ENCODE measurements at places on chromosomes 1 and 21.

- no peaks in the 10 kb centered on the region for H3K27me3 ChIP-seq
- peaks cover 29% of the 10 kb centered on the region for H3K36me3 ChIP-seq
- no peaks in the 10 kb centered on the region for H3K4me1 ChIP-seq
Measured at GRCh38 chr1:20903437-20903836, 116.3 kb upstream of the HP1BP3 start.

DNA sequence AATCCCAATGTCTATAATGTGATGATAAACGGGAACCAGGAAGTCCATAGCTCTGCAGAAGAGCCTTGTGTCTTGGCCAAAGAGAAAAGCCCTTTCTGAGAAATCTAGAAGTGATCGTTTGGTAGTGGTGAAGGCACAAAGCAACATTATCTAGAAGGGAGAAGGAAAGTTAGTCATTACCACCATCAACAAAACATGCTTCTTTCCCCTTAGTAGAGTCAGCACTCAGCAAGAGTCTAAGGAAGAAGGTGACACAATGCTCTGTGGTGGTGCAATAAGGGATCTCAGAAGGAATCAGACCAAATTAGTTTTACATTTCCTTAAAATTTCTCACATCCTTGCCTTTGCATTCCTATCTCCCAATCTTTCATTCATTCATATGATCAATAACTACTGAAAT, 134.4 kb upstream of the PRDX6 start:
- no peak overlapping the region for H3K27ac ChIP-seq
- H3K4me1 ChIP-seq = no peaks in the 10 kb centered on the region
- no peak overlapping the region for H3K4me3 ChIP-seq
- ATAC-seq = no peak
- no peaks in the 10 kb centered on the region for H3K27me3 ChIP-seq

- H3K36me3 ChIP-seq = no peaks in the 10 kb centered on the region
- H3K4me1 ChIP-seq = no peaks in the 10 kb centered on the region
- no peak for ATAC-seq
- no peak overlapping the region for H3K4me3 ChIP-seq
- H3K27ac ChIP-seq = no peak overlapping the region
Measured at GRCh38 chr1:50148142-50148923, 39.6 kb downstream of the ELAVL4 start.

GRCh38 chr1:107541412-107541811, 400.6 kb downstream of the NTNG1 start:
- no peak for ATAC-seq
- no peaks in the 10 kb centered on the region for H3K36me3 ChIP-seq
- no peak overlapping the region for H3K27ac ChIP-seq
- no peak overlapping the region for H3K4me3 ChIP-seq

- ATAC-seq = no peak
- no peak overlapping the region for H3K27ac ChIP-seq
- no peaks in the 10 kb centered on the region for H3K4me1 ChIP-seq
- no peak overlapping the region for H3K4me3 ChIP-seq
- peaks cover 31% of the 10 kb centered on the region for H3K27me3 ChIP-seq
Measured at GRCh38 chr1:30145723-30146303, 577.6 kb downstream of the MATN1 start.

GRCh38 chr1:182185842-182186756, 124.6 kb upstream of the ZNF648 start:
- H3K4me3 ChIP-seq = no peak overlapping the region
- no peak for ATAC-seq
- H3K36me3 ChIP-seq = no peaks in the 10 kb centered on the region
- no peak overlapping the region for H3K27ac ChIP-seq

DNA sequence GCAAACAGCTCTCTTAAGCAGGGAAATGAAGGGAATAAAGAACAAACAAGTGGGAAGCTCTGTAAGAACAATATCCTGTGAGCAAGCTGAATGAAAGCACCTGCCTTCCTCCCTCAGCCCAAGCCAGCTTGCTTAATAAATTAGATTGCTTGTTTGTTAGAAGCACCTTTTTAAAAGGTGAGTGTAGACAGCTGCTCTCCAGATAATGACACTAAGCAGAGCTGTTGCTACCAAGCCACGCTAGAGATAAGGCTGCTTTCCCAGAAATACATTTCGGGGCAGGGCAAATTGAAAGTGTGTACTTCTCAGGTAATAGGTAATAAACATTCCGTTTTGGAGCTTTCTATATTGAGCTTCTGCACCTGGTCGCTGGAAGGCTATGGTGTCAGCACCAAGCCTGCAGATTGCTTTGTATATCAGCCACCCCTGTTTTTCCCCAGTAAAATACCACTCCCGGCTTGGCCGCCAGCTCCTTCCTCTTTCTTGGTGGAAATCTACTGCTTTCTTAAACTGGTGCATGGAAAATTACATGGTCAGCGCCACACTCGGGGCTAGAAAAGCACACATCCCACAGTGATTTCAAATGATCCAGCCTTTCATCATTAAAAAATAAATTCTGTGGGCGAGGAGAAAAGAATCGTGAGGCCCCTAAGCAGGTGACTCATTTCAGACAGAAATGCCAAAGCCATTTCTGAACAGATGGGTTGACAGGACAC, 151.3 kb downstream of the ETS2 start:
- no peak overlapping the region for H3K27ac ChIP-seq
- peaks cover 24% of the 10 kb centered on the region for H3K27me3 ChIP-seq
- no peak overlapping the region for H3K4me3 ChIP-seq
- ATAC-seq = no peak

GRCh38 chr21:44849616-44850130, 23.8 kb downstream of the PTTG1IP start:
- H3K27me3 ChIP-seq = peaks cover 9% of the 10 kb centered on the region
- H3K4me1 ChIP-seq = peaks cover 13% of the 10 kb centered on the region
- H3K36me3 ChIP-seq = peaks cover 32% of the 10 kb centered on the region
- H3K27ac ChIP-seq = no peak overlapping the region
- H3K4me3 ChIP-seq = no peak overlapping the region

DNA sequence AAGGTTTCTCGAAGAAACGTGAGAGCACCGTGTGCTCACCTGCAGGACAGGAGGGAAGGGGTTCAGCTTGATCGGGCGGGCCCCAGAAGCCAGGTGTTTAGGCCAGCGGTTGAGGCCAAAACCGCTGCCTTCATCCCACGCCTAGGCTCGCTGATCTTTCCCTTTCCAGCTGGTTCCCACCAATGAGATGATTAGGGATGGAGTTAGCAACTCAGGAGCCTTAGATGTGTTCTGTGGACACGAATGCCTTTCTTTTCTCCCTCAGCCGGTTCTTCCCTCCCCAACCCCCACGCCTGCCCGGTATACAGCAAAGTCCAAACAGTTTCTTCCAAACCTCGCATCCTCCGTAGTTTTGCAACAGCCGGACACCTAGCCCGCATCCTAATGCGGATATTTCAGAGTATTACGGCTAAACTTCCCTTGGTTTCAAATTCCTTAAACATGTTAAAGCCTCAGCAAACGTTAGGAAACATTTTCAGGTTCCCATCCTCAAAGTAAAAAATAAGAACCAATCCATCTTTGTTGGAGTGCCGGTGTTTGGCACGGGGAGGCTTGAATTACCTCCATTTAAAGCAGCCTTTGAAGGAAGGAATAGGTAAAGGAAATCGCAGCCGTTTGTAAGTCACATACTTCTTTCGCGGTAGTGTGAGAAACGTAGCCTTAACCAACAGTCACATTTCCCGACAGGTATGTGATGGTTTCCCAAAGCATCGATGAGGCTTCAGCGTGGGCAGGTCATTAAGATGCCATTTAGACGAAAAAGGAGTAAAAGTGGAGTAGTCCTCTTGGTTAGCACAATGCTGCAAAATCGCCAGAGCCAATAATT, 1.1 kb downstream of the LRRC8C start:
- no peaks in the 10 kb centered on the region for H3K27me3 ChIP-seq
- ATAC-seq = no peak
- peak overlapping the region; percentile 95 for H3K27ac ChIP-seq

- no peaks in the 10 kb centered on the region for H3K36me3 ChIP-seq
- H3K27me3 ChIP-seq = peaks cover 43% of the 10 kb centered on the region
- no peak overlapping the region for H3K4me3 ChIP-seq
- no peaks in the 10 kb centered on the region for H3K4me1 ChIP-seq
Measured at GRCh38 chr1:162080472-162081015, 11.1 kb downstream of the NOS1AP start.

- no peak overlapping the region for H3K4me3 ChIP-seq
- H3K27ac ChIP-seq = no peak overlapping the region
- no peaks in the 10 kb centered on the region for H3K4me1 ChIP-seq
- ATAC-seq = no peak
Measured at GRCh38 chr1:29655145-29655544, 418.8 kb downstream of the PTPRU start.

GRCh38 chr1:192522673-192523072, 52.9 kb upstream of the RGS1 start:
- ATAC-seq = no peak
- peaks cover 11% of the 10 kb centered on the region for H3K27me3 ChIP-seq
- H3K27ac ChIP-seq = no peak overlapping the region
- no peak overlapping the region for H3K4me3 ChIP-seq
- H3K36me3 ChIP-seq = no peaks in the 10 kb centered on the region

DNA sequence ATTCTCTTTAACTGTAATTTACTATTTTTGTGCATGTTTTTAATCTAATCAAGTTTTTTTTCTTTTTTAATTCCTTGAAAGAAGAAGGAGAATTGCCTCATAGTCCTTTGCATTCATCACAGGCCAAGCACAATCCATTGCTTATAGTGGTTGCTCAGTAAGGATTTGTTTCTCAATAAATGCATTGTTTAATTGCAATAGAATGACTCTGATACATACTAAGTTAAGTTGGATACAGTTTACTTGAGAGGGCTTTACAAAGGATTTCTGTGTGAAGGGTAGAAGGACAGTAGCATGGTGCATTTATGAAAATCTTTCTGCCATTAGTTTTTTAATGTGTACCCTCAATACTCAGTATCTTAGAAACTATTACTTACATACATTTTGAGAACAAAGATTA, 186.2 kb downstream of the LRRIQ3 start:
- H3K4me3 ChIP-seq = no peak overlapping the region
- no peak for ATAC-seq
- H3K36me3 ChIP-seq = no peaks in the 10 kb centered on the region
- H3K27me3 ChIP-seq = peaks cover 14% of the 10 kb centered on the region
- no peak overlapping the region for H3K27ac ChIP-seq
- no peaks in the 10 kb centered on the region for H3K4me1 ChIP-seq

DNA sequence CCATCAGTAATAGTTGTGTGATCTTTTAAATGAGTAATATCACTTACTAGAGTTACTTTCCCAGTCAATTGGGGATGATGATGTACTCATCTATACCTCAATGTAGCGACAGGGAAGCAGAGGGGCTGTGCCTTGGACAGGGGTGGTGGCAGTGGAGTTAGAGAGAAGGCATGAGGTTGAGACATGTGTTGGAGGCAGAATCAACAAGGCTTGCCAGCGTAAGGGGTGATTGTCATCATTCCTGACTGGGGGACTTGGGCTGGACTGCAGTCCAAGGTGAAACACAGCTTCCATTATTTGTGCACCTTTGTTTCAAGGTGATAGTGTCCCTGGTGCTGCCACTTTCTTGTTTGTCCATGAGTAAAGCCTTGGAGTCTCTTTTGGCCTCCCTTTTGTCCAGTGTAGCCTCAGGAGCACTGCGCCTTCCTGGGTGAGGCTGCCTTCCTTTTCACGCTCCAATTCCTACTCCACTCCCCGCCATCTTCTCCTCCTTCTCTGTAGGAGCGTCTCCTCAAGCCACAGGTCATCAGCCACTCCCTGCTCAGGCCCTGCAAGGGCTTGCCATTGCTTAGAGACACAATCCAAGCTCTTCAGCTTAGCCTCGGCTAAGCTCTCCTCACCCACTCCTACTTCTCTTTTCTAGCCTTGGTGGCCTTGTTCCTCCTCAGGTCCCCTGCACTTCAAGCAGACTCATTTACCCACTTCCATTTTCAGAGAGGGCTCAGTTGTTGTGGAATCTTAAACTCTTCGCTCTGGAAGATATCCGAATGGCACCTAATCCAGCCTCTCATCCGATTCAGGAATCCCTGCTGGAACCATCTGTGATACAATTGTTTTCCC, 77.6 kb upstream of the CD34 start:
- ATAC-seq = no peak
- no peaks in the 10 kb centered on the region for H3K4me1 ChIP-seq

DNA sequence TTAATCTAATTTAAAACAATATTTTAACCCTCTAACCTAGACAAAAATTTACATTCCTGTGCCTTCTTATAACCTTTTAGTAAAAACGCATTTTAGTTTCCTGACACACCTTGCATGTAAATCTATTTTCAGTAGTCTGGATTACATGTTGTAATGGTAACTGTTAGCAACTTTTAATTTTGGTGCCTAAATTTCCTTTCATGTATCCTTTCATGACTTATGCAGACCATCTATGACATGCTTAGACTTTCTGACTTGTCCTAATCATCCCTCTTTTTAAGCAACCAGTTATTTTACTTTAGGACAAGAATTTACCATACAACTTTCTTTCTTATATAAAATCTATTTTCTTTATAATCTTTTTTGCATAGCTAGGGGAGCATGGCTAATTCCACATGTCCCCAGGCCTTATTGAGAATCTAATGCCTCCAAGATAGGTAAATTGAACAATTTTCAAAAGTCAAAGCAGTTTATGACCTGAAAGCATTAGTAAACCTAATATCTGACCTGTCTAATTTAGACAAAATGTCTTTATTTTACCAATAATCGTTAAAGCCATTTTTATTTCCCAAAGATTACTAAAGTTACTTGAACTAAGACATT, 57.5 kb upstream of the IL12RB2 start:
- ATAC-seq = no peak
- H3K27me3 ChIP-seq = peaks cover 30% of the 10 kb centered on the region
- no peak overlapping the region for H3K27ac ChIP-seq
- H3K36me3 ChIP-seq = peaks cover 5% of the 10 kb centered on the region
- H3K4me3 ChIP-seq = no peak overlapping the region
- H3K4me1 ChIP-seq = no peaks in the 10 kb centered on the region

- H3K4me1 ChIP-seq = peaks cover 12% of the 10 kb centered on the region
- peaks cover 8% of the 10 kb centered on the region for H3K36me3 ChIP-seq
- no peak overlapping the region for H3K4me3 ChIP-seq
- H3K27ac ChIP-seq = no peak overlapping the region
- H3K27me3 ChIP-seq = peaks cover 26% of the 10 kb centered on the region
Measured at GRCh38 chr1:25106352-25106751, 126.0 kb downstream of the SYF2 start.

DNA sequence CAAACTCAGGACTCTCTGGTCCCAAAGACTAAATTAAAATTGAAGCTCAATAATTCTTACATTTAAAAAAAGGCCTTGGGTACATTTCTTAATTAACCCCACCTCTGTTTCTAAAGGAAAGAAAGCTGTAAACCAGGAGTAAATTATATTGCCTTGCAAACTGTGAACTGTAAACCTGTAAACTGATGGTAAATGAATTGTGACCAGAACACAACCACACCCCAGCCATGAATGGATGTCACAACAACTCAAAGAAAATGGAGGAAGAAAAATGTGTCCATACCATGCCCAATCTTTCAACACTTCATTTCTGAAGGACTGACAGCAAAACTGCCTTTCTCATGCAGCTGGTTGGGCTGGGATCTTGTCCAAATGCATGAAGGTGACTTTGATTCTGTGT, 171.3 kb upstream of the C1orf87 start:
- no peak for ATAC-seq
- no peaks in the 10 kb centered on the region for H3K4me1 ChIP-seq

- no peaks in the 10 kb centered on the region for H3K27me3 ChIP-seq
- peak; percentile 61 for ATAC-seq
- peaks cover 24% of the 10 kb centered on the region for H3K4me1 ChIP-seq
- no peak overlapping the region for H3K27ac ChIP-seq
- H3K36me3 ChIP-seq = no peaks in the 10 kb centered on the region
Measured at GRCh38 chr1:25123551-25123950, 108.8 kb downstream of the SYF2 start.

- no peak for ATAC-seq
- peak overlapping the region; percentile 60 for H3K27ac ChIP-seq
- peaks cover 20% of the 10 kb centered on the region for H3K36me3 ChIP-seq
- H3K27me3 ChIP-seq = no peaks in the 10 kb centered on the region
- H3K4me3 ChIP-seq = peak overlapping the region; percentile 76
Measured at GRCh38 chr1:77687519-77687906, 5.1 kb upstream of the ZZZ3 start.
